ENCODE measurements at places on chromosomes 1 and 21.

DNA sequence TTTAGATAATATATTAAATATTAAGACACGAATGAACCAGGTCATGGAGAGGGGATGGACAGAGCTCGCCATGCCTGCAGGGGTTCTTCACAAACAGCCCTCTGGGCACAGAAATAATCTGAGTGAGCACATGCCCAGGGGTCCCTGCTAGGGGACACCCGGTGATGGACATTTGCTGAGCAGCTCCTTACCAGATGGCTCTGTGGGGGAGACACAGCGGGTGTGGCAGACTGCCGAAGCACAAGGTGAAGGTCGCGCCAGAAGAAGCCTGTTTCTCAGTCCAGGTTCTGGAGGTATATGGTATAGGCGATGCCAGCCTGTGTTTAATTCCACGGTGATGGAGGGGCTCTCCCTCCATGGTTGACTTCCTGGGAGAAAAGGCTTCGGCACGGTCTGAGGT is 9.6 kb downstream of the TRABD2B start:
- DNase-seq: no peak

DNA sequence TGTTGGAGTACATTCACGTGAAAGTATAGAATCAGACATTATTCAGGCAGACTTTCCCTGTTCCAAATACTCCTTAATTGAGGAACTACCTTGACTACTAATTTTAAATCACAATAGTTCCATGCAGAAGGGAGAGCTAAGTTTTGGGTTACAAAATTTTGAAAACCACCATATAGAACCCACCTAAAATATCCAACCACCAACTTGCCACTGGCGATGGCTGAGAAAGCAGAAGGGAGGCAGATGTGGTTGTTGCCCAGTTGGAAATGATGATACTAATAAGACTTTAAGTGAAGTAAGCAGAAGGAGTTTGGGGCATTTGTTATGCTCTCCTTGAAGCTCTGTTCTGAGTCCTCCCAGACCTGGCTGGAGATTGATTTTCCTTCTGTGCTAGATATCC is 190.7 kb downstream of the HLX start:
- DNase-seq: no peak

GRCh38 chr1:87888446-87888845 is 559.8 kb downstream of the LMO4 start:
- DNase-seq: no peak

DNA sequence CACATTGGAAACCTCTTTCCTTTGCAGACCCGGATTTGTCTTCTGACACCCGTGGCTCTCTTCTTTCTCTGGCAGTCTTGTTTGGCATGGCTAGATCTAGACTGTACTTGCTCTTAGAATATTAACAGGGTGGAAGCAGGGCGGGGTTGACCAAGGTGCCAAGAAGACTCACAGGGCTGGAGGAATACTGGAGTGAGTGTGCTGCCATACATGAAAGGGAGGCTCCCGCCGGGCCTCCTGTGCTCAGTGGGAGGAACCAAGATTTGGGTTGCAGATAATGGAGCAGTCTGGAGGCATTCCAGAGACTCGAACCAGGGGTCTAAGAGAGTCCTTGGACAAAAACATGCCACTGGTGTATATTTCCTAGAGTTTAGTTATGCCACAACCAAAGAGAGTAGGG is 27.6 kb upstream of the SNX27 start:
- DNase-seq: no peak

GRCh38 chr1:35637401-35637809 is 3.9 kb downstream of the PSMB2 start:
- no peak for DNase-seq

DNA sequence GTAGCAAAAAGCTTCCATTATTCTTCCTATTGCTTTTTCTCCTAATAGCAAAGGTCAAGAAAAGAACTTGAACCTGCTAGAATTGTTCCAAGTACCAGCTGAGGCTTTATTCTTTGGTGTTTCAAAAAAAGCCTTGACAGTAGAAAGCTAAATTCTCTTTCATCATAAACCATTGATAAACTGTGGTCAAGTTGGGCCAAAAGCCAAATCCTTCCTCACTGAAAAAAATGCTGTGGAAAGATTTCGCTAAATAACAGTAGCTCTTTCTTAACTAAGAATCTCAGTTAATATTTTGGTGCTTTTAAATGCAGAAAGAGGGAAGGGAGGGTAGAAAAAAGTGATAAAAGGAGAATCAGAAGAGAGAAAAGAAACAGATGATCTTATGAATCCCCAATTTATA is 14.0 kb upstream of the JAM2 start:
- no peak for DNase-seq

DNA sequence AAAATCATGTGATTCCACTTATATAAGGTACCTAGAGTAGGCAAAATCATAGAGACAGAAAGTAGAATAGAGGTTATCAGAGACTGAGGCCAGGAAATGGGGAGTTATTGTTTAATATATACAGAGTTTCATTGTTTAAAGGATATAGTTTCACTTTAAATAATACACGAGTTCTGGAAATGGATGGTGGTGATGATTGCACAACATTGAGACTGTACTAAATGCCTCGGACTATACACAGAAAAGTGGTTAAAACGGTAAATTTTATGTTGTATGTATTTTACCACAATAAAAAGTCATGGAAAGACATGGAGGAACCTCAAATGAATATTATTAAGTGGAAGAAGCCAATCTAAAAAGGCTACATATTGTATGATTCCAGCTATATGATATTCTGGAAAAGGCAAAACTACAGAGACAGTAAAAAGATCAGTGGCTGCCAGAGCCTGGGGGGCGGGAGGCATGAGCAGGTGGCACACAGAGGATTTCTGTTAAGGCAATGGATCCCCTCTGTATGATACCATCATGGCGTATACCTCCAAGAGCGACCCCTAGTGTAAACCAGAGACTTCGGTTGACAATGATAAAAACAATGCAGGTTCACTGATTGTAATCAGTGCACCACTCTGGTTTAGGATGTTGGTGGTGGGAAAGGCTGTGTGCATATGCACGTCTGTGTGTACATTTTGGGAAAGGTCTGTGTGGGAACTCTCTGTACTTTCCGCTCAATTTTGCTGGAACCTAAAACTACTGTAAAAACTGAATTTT is 7.5 kb downstream of the C1orf198 start:
- DNase-seq: no peak

DNA sequence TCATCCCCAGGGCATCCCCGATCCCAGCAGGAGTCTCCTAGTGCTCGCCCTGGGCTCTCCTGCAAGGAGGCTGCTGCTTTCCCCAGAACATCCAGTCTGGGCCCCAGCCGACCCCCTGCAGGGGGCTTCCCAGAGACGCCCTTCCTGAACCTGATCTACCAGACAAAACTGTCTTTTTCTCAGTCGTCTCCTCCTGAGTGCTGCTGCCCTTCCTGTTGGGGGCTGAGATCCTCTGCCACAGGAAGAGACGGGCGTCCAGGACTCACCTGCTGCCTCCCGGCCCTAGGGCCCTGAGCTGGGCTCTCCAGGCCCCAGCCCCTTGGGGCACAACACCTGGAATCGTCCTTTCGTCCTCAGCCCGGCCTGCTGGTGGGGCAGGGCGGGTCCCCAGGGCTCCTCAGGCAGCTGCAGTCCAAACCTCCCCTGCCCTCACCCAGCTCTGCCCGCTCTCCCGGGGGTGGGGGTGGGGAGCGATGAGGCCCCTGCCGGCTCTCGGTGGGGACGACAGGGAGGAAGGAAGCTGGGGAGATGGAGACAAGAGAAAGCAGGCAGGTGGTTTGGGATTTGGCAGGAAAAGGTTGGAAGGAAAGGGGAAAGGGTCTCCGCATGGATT is 36.9 kb downstream of the TP73 start:
- no peak for DNase-seq

DNA sequence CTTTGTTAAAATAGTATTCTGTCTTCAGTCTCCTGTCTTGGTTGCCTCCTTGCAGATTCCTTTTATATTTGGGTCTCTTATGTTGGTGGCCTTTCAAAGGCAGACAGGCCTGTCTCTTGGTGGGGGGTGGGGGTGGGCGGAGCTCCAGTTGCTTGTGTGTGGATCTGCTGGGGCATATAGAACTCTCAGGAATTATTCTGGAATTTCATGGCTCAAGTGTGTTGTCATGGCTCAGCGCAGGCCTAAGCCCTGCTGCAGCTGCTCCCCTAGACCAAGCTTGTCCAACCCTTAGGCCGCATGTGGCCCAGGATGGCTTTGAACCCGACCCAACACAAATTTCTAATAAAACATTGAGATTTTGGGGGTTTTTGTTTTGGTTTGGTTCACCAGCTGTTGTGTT is 8.0 kb downstream of the C1orf35 start:
- no peak for DNase-seq

- DNase-seq: no peak
These were observed 17.7 kb downstream of the RGS8 start for GRCh38 chr1:182666706-182667105.

GRCh38 chr21:42858185-42858847 is 21.0 kb downstream of the WDR4 start:
- DNase-seq: no peak

GRCh38 chr1:45864167-45865106 is 61.0 kb downstream of the MAST2 start:
- no peak for DNase-seq

DNA sequence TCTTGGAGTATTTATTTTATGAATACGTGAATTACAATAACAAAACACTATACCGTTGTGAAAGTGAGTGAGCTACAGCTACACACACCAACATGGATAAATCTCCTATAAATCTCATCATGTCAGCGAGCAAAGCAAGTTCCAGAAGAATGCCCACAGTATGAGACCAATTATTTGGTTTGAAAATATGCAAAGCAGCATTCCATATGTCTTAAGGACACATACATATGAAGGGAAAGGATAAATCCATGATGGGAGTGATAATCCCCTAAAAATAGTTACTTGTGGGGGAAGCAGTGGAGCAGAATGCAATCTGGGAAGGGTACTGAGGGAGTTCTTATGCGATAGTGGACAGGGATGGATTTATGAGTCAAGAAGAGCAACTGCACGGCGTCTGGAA is 261.3 kb downstream of the DISC1 start:
- no peak for DNase-seq

DNA sequence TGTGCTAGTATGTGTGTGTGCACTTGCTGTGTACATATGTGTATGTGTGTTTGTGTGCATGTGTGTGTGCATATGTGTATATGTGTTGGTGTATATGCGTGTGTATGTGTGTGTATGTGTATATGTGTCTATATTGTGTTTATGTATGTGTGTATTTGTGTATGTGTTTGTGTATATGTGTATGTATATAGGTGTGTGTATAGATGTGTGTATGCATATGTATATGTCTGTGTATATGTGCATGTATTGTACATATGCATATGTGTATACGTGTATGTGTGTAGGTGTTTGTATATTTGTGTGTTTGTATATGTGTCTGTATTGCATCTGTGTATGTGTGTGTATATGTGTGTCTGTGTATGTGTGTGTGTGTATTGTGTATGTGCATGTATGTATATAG is 59.1 kb downstream of the EDN2 start:
- no peak for DNase-seq

GRCh38 chr1:12196641-12197482 is 30.1 kb downstream of the TNFRSF1B start:
- no peak for DNase-seq

GRCh38 chr1:101003012-101003650 is 22.5 kb downstream of the DPH5 start:
- DNase-seq: no peak

DNA sequence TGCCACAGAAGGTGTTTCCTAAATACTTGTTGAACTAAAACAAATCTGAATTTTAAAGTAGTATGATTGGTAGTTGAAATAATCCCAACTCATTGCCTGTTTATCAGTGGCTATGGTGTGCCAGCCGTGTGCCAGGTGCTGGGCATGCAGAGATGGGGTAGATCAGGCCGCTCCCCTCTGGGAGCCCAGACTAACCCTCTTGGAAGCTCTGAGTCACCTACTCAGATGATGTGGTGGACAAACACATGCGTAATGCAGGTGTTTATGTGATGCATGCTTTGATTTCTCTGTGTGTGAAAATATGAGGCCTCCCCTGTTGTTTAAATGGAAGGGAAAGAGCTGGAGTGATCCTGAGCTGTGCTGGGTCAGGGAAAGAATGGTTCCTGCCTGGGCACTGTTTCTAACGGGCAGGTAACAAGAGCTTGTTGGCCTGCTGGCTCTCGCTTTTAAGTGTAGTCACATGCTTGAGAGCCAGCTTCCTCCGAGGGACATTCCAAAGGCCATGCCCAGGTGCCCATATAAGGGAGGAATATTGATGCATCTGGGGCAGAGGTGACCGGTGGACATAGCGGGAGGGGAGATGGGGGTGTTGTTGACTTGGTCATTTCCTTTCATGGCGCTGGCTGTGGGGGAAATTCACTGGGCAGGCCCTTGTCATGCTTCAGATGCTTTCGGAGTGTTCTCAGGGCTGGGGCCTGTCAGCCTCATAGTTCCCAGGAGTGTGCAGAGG is 10.2 kb downstream of the MFN2 start:
- no peak for DNase-seq

DNA sequence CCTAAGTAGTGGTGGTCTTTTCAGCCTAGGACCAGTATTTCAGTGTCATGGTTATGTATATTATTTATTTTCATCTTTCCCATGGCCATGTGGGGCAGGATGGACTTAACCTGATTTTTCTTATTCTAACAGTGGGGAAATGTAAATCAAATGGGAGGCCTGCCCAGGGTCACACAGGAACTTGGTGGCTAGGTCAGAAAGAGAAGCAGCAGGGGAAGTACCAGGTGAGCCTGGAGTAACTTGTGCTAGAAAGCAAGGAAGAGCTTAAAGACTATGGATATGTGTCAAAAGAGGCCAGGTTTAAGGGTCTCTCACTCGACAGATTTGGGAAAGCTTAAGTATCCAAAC is 936 bp downstream of the ZFP69B start:
- DNase-seq: no peak

- DNase-seq: no peak
These were observed 77.6 kb downstream of the CD247 start for GRCh38 chr1:167440776-167441175.

- DNase-seq: no peak
These were observed 99.8 kb downstream of the PSMG1 start for GRCh38 chr21:39083377-39084008.

DNA sequence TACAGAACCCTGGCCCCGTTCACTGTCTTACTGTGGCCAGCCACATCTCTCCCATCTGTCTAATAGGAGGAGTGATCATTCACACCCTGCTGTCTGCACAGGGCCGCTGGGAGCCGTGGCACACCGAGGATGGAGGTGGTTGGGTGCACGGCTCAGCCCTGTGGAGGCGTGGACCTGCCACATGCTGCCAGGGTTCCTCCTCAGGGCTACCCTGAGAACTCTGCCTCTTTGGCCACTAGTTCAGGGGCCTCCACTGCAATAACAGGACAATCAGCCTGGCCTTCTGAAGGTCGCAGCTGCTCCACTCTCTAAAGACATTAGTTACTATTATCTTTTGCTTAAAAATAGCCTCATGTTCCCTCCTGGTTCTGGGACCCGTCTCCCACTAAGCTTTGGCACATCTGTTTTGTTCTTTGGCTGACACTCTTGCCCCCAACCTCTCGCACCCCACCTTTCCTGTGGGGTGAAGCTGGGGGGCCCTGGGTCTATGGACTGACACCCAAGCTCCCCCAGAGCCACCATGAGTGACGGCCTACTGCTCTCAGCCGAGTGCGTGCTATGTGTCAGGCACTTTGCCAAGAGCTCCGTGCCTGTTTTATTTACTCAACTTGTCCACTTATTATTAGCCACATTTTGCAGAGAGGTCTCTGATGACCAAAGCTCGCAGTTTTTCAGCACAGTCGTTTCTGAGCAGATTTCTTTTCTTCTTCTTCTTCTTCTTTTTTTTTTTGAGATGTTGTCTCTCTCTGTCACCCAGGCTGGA is 66.3 kb downstream of the ARHGEF10L start:
- DNase-seq: no peak

Data from HTR-8/SVneo (cell line).